Fibroblast of the conjunctiva (primary cell): ENCODE measurements at places on chromosomes 6 and 20.

GRCh38 chr20:19741924-19742323 is 16.1 kb upstream of the RIN2 start:
- DNase-seq, result no peak

- DNase-seq, result no peak
Measured at GRCh38 chr6:13226071-13226470, 102.3 kb downstream of the TBC1D7 start.

DNA sequence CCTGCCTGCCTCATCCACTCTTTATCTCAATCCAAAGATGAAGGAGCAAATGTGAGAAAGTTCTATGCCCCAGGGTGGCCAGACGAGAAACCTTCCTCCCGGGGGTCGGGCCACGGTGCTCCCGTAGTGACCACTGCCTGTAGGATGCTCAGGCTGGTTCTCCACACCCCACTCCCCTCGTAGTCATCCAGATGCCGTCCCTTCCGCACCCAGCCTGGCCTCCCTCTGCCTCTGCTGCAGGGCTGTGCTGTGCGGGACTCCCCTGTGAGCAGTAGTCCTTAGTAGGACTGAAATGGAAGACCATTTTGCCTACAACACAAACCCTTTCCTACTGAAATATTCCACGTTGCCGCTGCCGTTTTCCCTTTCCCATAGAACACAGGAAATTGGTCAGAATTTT is 2.0 kb downstream of the TMC2 start:
- no peak for DNase-seq

DNA sequence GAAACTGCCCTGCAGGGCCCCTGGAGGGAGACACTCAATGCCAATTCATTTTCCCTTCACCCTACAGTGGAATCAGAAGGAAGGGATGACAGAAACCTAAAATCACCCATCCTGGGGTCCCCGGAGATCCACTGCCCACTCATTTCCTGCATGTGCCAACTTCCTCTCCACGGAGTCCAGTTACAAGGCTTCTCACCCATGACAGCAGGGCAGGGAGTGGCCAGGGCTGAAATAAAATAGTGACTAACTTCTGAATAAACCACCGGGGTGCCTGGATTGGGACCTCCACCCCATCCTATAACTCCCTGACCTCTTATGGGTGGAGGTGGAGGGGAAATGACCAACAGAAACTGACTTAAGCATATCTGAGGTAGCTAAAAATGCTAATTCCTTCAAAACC is 362.3 kb downstream of the MAFB start:
- DNase-seq, result no peak

DNA sequence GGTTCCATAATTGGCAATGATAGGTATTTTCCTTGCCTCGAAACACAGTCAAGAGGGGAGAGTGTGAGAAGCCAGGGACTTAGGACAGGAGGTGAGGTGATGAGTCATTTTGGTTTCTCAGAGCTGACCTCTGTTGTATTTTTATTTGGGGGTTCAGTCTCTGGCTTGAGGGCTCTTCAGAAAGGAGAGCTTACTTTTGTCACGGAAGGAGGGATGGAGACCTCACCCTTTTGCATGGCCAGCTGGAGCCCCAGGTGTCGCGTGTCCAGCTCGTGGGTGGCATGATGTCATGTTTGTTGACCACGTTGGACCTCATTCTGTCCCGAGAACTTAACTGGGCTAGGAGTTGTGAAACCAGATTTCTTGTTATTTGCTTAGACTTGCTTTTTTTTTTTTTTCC is 293.9 kb downstream of the QKI start:
- no peak for DNase-seq

GRCh38 chr6:148325316-148326068 is 17.1 kb upstream of the SASH1 start:
- no peak for DNase-seq

- DNase-seq, result no peak
Measured at GRCh38 chr6:8086755-8087306, 15.5 kb downstream of the EEF1E1 start.

DNA sequence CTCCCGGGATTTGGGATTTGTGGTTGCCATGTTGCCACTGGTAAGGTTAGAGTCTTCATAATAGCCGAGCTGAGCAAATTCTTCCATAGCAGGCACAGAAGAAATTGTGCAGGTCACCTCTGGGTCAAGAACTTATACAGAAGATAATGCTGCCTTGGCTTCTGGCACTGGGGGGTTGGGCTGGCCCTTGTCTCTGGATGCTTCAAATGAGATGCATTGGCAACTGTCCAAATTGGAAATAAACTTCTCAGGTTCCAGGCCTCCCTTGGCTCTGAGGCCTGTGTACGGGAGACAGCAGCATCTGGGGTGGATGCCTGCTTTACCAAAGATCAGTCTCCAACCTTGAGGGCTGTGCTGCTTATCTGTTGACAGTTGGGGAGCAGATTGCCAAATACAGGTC is 26.2 kb downstream of the MYO6 start:
- DNase-seq, result no peak

DNA sequence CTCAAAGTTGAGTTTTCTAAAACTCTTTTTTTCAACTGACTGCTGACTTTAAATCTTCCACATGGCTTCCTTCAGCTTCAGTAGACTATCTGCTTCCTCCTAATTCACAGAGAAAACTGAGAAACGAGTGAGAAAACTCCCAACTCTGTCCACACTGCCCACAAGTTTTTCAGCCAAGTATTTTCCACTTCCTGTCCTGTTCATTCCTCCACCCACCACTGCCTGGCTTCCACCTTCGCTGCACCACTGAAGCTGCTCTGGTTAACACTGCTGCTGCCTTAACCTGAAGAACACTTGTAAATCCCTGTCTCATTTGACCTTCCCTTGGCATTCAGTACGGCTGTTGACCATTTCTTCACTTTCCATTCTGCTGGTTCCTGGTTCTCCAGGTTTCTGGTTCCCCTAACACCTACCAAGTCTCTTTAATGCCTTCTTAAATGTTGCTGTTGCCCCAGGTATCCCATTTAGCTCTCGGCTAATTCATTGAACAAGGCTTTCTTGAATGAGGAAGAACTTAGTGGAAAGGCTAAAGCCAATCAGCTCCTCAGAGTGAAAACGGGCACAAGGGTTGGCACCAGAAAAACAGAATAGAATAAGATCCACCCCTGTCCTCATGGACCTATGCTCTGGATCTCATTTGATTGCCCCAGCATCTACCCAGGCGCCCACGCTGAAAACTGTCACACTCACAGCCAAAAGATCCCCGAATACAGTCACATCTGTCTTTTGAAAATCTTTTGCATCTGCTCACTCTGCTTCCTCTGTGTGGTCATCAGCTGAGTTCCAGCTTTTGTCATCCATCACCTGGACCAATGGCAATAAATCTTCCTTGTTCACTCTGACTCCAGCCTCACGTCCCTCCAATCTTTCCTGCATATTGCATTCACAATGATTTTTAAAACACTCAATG is 104.4 kb upstream of the TAB2 start:
- DNase-seq, result no peak
